ENCODE measurements at places on chromosomes 2 and 18.

DNA sequence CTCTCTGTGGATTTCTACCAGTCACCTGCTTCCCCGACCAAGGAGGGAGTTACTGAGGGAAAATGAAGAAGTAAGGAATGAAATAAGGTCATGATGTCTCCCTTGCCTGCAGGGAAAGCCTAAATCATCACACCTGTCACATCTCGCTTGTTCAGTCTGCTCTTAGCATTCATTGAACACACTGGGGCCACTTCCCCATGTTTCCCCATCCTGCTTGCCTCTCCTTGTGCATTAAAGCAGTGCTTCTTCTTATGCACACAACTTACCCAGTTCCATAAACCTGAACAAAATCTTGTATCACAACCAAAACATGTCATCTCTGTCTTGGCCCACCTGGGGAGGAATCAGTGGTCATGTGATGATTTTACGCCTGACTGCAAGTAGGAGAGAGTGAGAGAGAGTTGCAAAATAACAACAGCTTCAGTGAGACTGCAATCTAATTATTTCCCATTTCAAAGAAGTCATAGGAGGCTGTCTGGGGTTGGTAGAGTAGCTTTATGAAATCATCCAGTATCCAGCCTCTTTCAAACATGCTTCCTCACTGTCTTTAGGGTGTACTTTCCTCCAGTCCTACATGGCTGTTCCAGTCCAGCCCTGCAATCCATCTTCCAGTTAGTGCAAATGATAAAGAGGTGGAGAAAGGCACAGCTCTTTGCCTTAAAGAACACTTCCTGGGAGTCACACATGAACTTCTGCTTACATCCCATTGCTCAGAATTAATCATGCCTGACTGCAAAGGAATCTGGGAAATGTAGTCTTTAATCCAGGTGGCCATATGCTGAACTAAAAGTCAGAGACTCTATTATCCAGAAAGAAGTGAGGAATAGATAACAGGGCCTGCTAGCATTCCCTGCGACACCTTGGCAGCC lies 220.1 kb downstream of the HAUS1 start:
- DNase-seq = peak; percentile 57

DNA sequence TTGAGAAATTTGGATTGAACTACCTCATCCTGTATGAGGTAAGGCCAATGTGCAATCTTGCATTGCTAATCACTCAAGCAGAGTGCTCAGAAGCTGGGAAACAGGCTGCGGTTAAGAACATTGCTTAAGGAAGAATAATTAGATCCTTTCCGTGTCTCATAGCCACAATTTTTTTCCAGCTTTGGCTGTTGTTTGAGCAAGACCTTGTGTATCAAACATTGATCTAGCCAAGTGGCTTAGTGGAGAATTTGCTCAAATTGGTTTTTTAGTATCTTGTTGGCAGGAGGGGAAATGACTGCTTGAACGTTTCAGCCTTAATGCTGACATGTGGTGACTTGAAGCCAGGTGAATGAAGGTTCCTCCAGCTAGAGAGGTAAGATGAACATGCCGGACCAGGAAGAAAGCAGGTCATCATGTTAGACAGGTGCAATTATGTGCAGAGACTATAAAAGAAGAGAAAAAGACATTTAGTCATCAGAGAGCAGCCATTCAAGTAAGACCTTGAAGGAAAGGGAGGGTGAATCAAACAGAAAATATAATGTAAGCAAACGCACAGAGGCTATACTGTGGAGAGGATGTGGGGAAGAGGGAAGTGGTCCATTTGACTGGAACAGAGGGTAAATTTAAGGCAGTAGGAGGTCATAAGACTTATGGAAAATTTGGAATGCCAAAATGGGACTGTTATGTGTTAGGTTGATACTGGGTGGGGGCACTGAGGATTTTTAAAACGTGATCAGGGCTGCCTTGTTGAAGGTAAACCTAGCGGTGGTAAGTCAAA lies 98.9 kb upstream of the CYP1B1 start:
- DNase-seq = no peak

DNA sequence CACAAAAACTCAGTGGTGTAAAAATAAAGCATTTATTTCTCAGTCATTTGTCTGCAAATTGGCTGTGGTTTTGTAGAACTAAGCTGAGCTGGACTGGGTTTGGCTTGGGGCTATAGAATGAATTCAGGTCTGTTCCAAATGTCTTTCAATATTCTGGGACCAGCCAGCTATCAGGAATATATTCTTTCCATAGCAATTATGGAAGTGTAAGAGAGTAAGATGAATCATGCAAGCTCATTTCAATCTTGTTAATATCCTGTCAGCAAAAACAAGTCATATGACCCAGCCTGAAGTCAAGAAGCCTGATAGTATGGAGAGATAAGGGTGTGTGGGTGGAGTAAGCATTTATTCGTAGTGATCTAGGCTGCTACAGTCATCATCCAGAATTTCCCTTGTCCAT lies 481.0 kb upstream of the CDH2 start:
- peak; percentile 14 for DNase-seq

DNA sequence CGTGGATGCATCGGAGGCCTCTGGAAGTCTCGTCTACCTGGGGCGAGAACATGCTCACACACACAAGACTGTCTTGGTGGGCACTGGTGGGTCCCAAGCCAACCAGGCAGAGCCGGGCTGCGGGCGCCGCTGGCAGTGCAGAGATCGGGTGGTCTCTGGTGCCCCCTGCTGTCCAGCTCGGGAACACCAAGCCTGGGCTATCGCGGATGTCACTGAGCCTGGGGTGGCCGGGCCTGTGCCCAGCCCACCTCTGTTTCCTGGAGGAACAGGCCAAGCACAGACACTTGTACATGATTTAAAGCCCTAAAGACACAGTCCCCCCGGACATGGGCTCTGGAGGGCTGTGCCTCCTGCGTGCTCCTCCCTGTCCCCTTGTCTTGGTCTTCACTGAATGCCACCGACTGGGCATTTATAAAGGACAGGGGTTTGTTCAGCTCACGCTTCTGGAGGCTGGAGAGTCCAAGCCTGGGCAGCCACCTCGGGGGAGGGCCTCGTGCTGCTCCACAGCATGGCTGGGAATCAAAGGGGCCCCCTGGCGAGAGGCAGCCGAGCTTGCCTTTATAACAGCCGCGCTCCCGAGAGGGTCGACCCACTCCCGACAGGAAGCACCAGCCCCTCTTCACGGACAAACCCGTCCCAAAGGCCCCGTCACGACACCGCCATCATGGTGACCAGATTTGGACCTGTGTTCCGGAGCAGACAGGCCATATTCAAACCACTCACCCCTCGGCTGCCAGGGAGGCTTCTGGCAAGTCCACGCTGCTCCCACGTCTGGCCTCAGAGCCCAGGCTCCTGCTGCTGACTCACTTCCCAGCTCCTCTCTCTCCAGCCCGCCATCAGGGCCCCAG lies 3.6 kb upstream of the OTOS start:
- peak; percentile 61 for DNase-seq

DNA sequence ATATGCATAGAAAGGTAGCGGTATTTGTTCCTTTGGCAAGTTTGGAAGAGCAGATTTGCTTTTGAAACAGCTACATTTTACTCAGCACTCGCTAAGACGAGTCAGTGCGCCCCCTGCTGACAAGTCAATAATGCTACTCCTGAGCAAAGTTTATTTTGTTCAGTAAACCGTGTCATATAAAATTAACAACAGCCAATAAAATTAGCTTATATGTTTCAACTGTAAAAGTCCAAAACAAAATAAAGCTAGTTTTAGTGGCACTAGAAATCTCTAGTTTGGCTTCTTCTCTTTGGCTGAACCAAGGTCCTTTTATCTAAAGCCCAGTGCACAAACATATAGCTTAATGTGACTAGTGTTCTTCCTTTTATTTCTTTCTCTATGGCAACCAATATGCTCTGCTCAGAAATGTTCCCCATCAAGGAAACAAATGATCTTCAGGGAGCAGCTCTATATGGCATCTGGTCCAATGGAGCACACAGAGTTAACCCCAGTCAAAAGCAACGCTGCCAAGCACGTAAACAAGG lies 4.2 kb upstream of the POU3F3 start:
- peak; percentile 81 for DNase-seq

- peak; percentile 37 for DNase-seq
Measured at GRCh38 chr18:24212939-24213338, 74.1 kb downstream of the CABYR start.
